A549 treated with CpdA at 1 μM for 4 hours (cell line): ENCODE measurements at places on chromosomes 12 and 14. TPM values are rescaled to one million over a fixed set of nuclear protein-coding genes. Genes with fewer than 3 reads are reported as not detected.

Gene BEST3
- 0.59 to 1.8 TPM (median 1.1 TPM) in 5 replicates for total RNA-seq

Gene WNT1
- total RNA-seq: 0.07 TPM in 1 of 5 replicates, not detected in the others

Gene MAGOHB
- 46.2 to 69.7 TPM (median 56.1 TPM) in 5 replicates for total RNA-seq

Gene RNF212B
- not detected in 5 replicates for total RNA-seq

Gene CD163L1
- 0.26 to 0.93 TPM (median 0.49 TPM) in 5 replicates for total RNA-seq

Gene ITGB7
- total RNA-seq: 0.29 to 0.56 TPM (median 0.45 TPM) in 5 replicates

Gene MYG1
- 75.0 to 112 TPM (median 95.8 TPM) in 5 replicates for total RNA-seq

Gene KLRD1
- total RNA-seq: not detected in 5 replicates

Gene PIANP
- 0.43 to 1.0 TPM (median 0.87 TPM) in 5 replicates for total RNA-seq

Gene KRT3
- 0.03 to 0.10 TPM in 2 of 5 replicates, not detected in the others for total RNA-seq

Gene PDE6H
- total RNA-seq: not detected in 5 replicates

Gene PLEKHG3
- total RNA-seq: 34.5 to 53.1 TPM (median 47.4 TPM) in 5 replicates

Gene TAS2R30
- not detected in 5 replicates for total RNA-seq

Gene OVCH1
- not detected in 5 replicates for total RNA-seq

Gene STAC3
- total RNA-seq: 0.20 to 0.64 TPM (median 0.53 TPM) in 5 replicates

Gene RNASE13
- total RNA-seq: not detected in 5 replicates

Gene WSB2
- 68.6 to 73.1 TPM (median 69.4 TPM) in 5 replicates for total RNA-seq

Gene USP44
- 0.08 to 0.26 TPM (median 0.17 TPM) in 5 replicates for total RNA-seq

Gene E2F7
- total RNA-seq: 6.0 to 8.2 TPM (median 7.4 TPM) in 5 replicates

Gene TBX3
- 16.9 to 20.2 TPM (median 19.7 TPM) in 5 replicates for total RNA-seq

Gene CCDC196
- not detected in 5 replicates for total RNA-seq

Gene GLIPR1L2
- 0.12 to 0.19 TPM (median 0.13 TPM) in 4 of 5 replicates, not detected in the other for total RNA-seq

Gene CELA1
- total RNA-seq: not detected in 5 replicates

Gene HDAC7
- total RNA-seq: 37.1 to 53.2 TPM (median 44.8 TPM) in 5 replicates

Gene HOXC9
- 10.6 to 13.6 TPM (median 12.5 TPM) in 5 replicates for total RNA-seq

Gene SMOC1
- total RNA-seq: 15.6 to 24.6 TPM (median 21.7 TPM) in 5 replicates

Gene FAM181A
- not detected in 5 replicates for total RNA-seq

Gene SDSL
- total RNA-seq: 21.4 to 28.4 TPM (median 24.1 TPM) in 5 replicates

Gene SLC4A8
- 1.1 to 2.3 TPM (median 1.2 TPM) in 5 replicates for total RNA-seq

Gene STAT6
- 47.6 to 60.8 TPM (median 48.7 TPM) in 5 replicates for total RNA-seq
